Osteocyte (in vitro differentiated cells): ENCODE measurements at places on chromosomes 3 and 15. TPM values are rescaled to one million over a fixed set of nuclear protein-coding genes. Genes with fewer than 3 reads are reported as not detected.

C3orf70 gene
- total RNA-seq = 4.8 and 5.0 TPM in 2 replicates

ARNT2 gene
- 68.1 and 72.4 TPM in 2 replicates for total RNA-seq

SLC26A6 gene
- total RNA-seq = 63.8 and 66.2 TPM in 2 replicates

DNA sequence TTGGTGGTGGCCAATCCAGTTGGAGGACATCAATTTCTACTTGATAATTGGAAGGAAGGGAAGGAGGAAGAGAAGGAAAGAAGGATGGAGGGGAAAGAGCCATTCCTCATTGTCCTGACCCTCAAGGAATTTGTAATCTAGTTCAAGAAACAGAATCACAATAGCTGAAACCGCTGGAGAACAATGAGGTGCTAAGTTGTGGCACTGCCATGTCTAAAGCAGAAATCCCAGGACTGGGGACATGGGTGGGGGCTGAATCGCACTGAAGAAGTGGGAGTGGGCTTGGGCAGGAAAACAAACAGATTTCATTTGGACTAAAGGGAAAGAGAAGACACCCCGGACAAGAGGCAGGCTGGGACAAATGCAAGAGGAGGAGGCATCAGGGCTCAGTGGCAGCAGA lies 183.6 kb downstream of the UACA start:
- no peak for DNase-seq
- no peak overlapping the region for H3K27ac ChIP-seq
- H3K36me3 ChIP-seq = no peaks in the 10 kb centered on the region

DNA sequence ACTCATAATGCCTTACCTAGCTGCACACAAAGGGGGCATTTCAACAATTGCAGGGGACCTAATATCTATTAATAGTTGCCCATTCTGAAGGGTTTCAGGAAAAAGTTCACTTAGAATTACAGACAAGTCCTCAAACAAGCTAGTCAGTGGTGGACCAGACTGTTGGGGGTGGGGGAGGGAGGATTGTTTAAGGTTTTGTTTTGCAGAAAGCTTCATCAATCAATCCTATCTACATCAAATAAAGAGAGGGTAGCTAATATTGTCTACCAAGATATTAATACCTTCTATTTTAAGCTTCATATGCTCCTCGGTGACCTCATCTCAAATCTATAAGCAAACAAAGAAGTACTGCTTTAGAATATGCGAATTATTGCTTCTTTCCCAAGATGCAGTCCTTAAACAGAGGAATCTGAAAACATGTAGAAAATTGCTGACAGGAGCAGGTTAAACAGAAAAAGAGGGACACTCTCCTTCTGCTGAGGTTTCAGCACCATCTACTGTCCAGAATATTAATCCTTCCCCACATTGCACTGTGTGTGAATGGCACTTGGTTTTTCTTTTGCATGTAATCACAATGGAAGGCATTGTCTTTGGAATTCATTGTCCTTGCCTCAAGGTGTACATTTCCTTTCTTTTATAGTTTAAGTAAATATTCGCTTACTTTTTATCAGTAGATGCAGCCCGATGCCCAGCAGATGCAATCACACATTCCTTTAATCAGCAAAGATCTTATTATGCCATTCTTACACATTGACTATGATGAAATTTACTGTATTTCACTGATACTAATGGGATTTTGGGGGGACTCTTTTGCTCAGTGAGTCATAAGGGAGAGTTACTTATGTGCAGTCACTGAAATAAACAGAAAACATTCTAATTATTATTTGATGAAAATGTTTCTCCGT lies 94.7 kb downstream of the IL5RA start:
- H3K4me1 ChIP-seq = no peaks in the 10 kb centered on the region
- no peak overlapping the region for H3K4me3 ChIP-seq
- no peaks in the 10 kb centered on the region for H3K36me3 ChIP-seq
- DNase-seq = no peak
- no peak overlapping the region for H3K27ac ChIP-seq

GRCh38 chr3:120678984-120679383 lies 3.1 kb downstream of the HGD start:
- no peaks in the 10 kb centered on the region for H3K27me3 ChIP-seq
- peaks cover 31% of the 10 kb centered on the region for H3K4me1 ChIP-seq
